ENCODE measurements at places on chromosomes 3 and 15.

DNA sequence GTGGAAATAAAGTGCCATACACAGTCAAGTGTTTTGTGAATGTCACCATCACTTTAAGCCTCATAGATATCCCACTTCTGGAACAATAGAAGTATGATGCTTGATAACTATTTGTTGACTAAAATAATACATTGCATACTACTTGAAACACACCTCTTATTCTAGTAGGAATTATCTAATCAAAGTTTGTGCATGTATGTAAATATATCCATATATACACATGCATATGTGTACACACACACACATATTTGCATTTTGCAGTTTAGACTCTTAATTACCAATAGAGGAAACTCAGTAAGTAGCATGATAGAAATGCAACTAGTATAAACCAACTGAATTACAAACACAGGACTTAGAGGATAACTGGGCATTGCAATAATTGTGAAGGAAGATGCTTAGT is 1084.1 kb downstream of the FHIT start:
- DNase-seq: no peak

- no peak for DNase-seq
Measured at GRCh38 chr3:158297940-158298339, 188.1 kb downstream of the RSRC1 start.

DNA sequence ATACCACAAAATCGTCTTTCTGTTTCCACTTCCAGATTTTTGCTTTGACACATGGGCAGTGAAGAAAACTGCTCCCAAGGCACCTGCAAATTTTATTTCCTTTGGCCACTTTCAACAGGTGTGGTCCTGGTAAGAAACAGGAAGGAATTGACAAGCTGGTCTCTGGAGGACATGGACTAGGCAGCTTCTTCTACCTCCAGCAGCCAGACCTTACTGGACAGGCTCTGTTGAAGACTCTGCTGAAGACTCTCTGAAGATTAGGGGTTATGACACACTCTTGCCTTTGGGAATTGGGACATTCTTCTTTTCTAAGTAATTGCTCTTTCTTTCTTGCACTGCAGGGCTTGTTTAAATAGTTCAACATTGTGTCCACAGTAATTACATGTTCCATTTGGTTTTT is 147.7 kb upstream of the DCBLD2 start:
- DNase-seq: no peak

- no peak for DNase-seq
Measured at GRCh38 chr3:126197854-126198584, 17.6 kb upstream of the ALDH1L1 start.

- DNase-seq: no peak
Measured at GRCh38 chr3:36416599-36416998, 36.3 kb downstream of the STAC start.

- DNase-seq: no peak
Measured at GRCh38 chr3:105613120-105613519, 246.4 kb downstream of the ALCAM start.
